NCI-H1436 treated with DMSO at 0.1 percent for 48 hours (cell line): ENCODE measurements at places on chromosomes 5 and 9.

- DNase-seq: no peak
These were observed 33.9 kb downstream of the SH3PXD2B start for GRCh38 chr5:172420235-172420939.

DNA sequence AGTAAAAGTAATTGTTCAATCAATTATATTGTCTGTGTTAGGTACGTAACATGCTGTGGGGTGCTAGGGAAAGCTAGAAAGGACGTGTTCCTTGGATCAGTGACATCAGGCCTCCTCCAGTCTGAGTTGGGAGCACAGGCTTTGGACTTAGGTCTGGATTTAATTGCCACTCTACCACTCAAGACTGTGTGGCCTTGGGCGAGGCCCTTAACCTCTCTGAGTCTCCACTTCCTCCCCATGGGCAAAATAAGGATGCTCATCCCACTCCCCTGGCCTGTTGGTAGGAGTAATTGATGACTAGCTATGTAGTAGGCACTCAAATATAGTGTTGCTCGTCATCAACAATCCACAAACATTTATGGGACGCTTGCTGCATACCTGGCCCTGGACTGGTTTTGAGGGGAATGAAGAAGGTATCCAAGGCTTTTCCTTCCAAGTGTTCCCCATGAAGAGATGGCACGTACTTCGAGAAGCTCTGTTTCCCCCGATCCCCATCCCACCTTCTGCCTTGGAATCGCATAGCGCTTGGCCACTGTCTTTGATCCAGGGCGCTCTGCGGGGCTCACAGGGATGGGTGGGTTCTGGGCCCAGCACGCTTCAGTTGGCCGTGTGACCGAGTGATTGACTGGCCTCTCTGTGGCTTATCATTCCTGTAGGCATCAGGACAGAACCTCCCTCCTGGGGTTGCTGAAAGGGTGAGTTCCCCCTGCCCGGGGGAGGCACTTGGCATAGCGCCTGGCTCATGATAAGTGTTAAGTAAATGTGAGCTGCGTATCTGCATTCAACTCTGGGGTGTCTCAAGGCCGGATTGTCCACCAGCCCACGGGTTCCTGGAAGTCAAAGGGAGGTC is 8.1 kb downstream of the FGF18 start:
- DNase-seq: no peak

DNA sequence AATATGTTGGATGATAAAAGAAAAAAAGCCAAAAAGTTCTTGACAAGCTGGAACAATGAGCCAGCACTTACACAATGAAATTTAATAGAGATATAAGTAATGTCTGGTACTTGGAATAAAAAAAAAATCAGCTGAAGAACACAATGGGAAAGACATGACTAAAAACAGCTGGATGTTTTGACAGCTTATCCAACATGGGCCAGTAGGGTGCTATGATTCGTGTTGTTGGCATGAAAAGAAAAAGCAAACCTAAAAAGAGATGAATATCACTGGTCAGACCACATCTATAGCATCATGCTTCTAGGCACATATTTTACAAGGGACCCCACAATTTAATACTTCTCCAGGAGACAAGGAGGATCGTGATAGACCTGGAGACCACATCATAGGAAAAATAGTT is 175.3 kb downstream of the ARL15 start:
- no peak for DNase-seq

DNA sequence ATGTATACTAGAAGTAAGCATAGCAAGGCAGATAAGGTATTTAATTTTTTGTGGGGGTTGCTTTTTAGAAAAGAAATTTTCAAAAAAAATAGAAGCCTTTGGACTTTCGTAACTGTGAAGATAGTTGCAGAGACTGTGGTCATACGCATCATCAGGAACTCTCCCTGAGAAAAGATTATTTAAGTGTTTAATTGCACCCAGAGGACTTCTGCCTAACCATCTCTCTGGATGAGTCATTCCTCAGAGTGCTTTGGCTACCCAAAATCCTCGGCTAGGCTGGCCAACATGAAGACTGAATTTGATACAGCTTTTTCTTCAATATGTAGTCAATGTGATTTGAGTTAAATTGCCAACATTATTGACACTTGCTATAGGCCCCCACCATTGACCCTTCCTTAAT is 296.4 kb downstream of the TLR4 start:
- no peak for DNase-seq

DNA sequence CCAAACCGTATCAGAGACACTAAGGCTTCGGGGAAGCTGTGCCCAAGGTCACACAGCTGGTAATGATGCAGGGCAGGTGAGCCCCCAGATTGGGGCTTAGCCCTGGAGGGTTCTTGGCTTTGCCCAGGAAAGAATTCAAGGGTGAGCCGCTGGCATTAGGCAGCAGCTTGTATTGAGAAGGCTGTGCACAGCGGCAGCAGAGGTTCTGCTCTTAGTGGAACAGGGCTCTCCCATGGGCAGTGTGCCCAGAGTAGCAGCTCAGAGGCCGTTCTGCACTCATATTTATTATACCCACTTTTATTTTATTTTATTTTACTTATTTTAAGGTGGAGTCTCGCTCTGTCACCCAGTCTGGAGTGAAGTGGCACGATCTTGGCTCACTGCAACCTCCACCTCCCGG is 85.8 kb upstream of the IER5L start:
- no peak for DNase-seq

DNA sequence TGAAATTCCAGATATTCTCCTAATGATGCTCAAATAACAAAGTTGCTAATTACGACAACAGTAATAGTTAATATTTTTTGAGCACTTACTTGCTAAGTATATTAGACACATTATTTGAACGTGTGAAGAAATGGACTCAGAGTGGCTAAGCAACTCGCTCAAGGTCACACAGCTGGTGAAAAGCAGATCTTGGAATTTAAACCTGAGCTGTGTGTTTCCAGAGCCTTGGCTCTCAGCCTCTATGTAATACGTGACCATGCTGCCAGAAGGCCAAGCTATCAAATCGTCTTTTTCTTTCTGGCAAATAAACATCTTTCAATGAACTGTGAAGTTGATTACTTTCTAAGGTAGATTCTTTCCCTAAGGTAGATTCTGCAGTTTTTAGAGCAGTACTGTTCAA is 61.6 kb downstream of the KCTD16 start:
- DNase-seq: no peak

DNA sequence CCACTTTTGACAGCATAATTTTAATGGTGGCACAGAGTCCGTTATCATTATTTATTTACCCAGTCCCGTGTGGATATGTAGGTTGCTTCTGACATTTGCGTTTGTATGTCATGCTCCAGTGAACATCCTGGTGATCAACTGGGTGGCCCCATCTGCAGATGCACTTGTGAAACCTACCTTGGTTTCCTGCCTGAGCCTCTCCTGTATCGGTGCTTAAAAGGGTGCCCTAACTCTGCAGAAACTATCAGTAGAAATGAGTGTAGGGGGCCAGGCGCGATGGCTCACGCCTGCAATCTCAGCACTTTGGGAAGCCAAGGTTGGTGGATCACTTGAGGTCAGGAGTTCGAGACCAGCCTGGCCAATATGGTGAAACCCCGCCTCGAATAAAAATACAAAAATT is 92.1 kb upstream of the IER5L start:
- DNase-seq: no peak

- no peak for DNase-seq
These were observed 125.9 kb downstream of the EHMT1 start for GRCh38 chr9:137744632-137745183.

GRCh38 chr9:105062222-105062855 is 134.4 kb upstream of the ABCA1 start:
- DNase-seq: no peak

DNA sequence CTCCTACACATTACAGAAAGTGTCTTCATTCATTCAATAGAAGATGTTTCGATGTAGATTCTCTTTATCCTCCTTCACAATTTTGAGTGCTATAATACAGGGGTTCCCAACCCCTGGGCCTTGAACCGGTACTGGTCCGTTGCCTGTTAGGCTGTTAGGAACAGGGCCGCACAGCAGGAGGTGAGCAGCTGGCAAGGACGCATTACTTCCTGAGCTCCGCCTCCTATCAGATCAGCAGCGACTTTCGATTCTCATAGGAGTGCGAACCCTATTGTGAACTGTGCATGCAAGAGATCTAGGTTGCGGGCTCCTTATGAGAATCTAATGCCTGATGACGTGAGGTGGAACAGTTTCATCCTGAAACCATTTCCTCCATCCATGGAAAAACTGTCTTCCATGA is 153.0 kb upstream of the SMC2 start:
- no peak for DNase-seq

DNA sequence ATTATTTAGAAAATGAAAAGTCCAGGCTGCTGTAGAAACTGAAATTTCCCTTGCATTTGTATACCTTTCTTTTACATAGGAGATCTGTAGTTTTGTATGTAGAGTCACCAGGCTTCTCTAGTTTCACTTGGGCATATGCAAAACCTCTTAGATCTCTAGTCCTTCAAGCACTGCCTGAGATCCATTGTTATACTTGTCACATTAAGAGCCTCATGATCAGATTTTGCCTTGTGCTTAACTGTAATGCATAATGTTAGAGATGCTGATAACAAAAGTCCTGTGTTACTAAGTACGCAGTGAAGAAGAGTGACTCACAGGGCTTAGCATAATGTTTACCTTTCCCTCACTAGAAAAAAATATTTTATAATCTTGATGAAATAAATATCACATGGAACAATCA is 250.2 kb downstream of the CYLC2 start:
- peak; percentile 80 for DNase-seq

GRCh38 chr9:28120626-28121025 is 547.3 kb upstream of the C9orf72 start:
- no peak for DNase-seq

DNA sequence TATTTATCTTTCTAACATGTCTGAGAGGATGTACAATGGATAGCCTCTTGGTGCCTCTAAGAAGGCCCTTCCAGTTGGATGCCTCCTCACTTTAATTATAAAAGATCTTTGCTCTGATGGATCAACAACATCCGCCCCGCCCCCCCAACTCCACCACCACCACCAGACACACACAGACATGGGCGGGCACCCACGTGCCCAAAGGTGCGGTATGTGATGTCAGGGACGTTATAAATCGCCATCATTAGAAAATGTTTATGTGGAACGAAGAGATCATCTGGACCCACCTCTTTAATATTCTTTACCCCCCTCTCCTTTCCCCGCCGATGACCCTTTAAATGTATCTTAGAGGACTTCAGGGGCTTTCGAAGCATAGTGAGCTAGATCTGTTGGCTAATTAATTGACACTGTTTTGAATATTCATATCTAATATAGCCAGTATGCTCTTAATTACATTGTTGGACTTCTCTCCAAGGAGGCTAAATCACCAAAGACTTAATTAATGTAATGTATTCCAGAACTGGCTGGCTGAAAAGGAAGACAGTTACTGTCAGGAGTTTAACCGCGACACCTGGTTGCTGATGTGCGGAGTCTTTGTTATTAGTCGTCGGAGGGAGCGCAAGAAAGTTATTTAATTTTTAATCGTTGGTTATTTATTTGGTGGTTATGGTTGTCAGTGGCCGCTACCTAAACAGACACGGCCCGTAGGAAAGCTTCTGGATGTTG is 6.1 kb upstream of the FOXB2 start:
- no peak for DNase-seq

GRCh38 chr5:140595538-140596300 is 31.1 kb downstream of the SLC35A4 start:
- no peak for DNase-seq

DNA sequence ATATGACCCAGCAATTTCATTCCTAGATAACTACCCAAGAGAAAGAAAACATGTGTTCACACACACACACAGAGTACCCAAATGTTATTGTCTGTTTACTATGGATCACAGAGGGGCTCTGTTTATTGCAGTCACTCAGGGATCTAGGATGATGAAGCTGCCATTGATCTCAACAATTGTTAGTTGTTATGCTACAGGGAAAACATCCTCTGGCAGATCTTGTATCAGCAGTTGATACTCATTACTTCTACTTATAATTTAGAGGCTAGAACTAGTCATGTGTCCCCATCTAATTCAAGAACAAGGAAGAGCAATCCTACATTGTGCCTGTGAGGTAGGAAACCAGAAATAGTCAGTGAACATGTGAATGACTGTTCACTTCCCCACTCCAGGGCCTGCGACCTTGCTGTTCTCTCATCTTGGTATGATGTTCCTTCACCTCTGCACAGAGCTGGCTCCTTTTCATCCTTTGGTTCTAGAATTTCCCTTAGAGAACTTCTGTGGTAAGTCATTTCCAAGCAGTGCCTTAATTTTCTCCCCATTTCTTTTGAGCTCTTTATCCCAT is 30.3 kb downstream of the NMUR2 start:
- DNase-seq: no peak

- DNase-seq: no peak
These were observed 58.2 kb upstream of the DPYSL3 start for GRCh38 chr5:147567917-147568598.

DNA sequence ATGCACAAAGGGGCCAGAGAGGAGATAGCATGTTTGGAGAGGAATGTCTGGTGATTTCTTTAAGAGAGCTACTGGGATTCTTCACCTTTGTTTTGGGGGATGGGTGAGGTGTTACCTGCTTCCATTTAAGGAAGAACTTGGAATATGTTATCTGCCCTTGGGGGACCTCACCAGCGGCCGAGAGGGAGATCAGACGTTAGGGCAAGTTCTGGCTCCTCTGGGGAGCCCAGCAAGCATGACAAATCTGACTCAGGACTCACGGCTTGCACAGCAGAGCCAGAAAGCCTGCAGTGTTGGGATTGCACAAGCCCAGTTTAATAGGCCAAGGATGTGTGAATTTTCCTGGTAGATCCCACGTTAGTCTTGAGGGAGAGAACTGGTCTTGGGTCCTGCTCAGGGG is 40.3 kb downstream of the SLC28A3 start:
- DNase-seq: no peak

GRCh38 chr5:31605920-31606319 is 33.0 kb upstream of the PDZD2 start:
- no peak for DNase-seq

DNA sequence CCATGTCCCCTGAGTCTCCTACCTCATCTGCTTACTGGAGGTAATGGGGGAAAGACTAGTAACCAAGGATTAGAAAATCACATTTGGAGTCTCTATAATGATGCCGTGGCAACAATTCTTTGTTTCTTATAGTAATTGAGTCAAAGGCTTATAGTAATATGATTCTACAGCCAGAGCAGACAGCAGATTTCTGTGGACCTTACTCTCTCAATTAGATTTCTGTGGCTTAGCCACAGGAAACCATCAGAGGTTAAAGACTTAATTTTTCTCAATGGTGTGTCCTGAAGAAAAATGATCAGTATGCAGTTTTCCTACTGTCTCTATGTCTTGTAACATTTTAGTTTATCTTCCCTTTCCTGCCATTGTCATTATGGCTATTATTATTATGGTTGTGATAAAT is 59.3 kb upstream of the CD180 start:
- DNase-seq: no peak

DNA sequence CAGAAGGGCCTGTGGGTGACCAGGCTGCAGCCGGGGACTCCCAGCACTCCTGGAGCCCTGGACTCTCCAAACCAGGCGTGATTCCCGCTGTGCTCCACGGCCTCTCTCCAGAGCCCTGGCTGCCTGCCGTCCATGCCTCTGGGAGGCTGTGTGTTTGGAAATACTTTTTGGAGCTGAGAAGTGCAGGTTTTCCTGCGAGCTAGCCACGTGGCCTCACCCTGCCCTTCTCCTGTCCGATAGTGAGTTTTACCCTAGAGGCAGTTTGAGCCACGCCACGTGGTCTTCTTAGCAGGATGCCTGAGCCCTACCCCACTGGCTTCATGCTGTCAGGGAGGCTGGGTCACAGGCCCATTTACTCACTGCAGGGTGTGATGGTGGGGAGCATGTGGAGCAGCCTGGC is 71.3 kb downstream of the COL5A1 start:
- no peak for DNase-seq

GRCh38 chr5:101942321-101942882 is 353.7 kb downstream of the SLCO4C1 start:
- DNase-seq: peak; percentile 9
